ENCODE measurements at places on chromosomes 1 and 21.

DNA sequence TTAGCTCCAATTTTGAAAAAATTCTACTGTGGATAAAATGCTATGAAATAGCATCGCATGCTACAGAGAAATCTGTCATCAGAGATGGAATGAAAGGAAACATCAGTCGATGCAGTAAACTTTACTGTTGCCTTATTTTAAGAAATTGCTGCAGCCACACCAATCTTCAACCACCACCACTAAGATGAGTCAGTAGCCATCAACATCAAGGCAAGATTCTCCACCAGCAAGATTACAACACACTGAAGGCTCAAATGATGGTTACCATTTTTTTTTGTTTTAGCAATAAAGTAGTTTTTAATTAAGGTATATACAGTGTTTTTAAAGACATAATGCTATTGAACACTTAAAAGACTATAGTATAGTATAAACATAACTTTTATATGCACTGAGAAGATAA, 95.6 kb upstream of the JUN start:
- no peak for DNase-seq

- no peak for DNase-seq
These were observed 90.3 kb upstream of the WNT4 start for GRCh38 chr1:22233222-22233621.

GRCh38 chr21:26617176-26617575, 44.1 kb upstream of the CYYR1 start:
- no peak for DNase-seq

DNA sequence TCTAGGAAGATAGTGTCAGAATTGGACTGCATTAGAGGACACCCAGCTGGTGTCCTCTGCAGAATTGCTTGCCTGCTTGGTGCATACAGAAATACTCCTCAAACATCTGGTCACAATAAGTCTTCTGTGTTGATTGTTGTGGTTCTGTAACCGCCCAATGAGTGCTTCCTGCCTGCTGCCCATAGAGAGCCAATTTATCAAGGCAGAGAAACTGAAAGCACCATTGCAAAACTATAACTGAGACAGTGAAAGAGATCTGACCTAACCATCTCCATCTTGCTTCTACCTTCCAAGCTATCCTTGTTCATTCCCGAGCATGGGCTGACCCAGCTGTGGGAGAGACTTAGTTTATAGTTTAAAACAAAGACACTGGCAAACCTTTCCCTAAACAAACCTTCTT, 462.4 kb upstream of the RGS18 start:
- DNase-seq, result no peak

GRCh38 chr1:150558761-150559655, 9.8 kb downstream of the ADAMTSL4 start:
- DNase-seq, result no peak

DNA sequence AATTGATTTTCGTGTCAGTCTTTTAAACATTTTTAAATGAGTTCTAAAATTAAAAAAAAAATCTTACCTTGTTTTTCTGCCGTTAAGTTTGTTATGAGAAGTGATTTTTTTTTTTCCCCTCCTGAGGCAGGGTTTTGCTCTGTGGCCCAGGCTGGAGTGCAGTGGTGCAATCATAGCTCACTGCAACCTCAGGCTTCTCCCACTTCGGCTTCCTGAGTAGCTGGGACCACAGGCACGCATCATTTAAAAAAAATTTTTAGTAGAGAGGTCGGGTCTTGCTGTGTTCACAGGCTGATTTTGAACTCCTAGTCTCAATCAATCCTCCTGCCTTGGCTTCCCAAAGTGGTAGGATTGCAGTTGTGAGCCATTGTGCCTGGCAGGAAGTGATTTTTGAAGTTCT, 41.1 kb downstream of the MTR start:
- DNase-seq, result no peak

GRCh38 chr1:213244664-213245091, 193.6 kb downstream of the RPS6KC1 start:
- peak; percentile 44 for DNase-seq

DNA sequence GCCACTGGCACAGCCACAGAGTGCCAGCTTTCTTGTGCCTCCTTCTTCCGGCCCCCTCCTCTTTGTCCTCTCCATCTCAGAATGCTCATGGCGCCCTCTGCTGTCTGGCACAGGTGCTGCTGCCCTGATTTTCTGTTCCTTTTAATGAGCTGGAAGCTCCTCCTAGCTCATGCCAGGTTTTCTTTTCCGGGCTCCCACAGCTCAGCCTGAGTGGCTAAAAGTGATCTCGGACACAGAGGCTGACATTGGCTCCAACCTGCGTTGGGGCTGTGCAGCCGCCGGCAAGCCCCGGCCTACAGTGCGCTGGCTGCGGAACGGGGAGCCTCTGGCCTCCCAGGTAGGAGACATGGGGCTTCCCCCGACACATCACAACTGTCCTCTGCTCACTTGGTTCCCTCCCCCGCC, 18.7 kb downstream of the CNTN2 start:
- peak; percentile 67 for DNase-seq

DNA sequence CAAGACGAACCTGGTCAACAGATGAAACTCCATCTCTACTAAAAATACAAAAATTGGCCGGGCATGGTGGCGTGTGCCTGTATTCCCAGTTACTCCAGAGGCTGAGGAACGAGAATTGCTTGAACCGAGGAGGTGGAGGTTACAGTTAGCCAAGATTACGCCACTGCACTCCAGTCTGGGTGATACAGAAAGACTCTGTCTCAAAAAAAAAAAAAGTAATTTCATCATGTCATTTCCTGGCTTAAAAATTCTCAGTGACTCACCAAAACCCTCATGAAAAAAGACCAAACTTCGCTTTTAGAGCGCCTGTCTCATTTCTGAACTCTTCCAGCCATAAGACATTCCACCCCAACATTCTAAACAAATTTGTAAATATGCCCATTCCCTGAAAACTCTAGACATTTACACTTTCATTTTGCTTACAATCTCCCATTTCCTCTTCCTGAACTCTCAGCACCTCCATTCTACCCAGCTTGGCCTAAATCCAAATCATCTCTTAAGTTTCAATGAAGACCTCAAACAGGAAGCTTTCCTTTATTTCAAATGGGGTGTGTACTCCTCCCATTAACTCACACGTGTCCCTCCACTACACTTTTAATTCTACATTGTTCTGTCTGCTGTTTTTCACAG, 50.5 kb upstream of the PRRC2C start:
- no peak for DNase-seq

DNA sequence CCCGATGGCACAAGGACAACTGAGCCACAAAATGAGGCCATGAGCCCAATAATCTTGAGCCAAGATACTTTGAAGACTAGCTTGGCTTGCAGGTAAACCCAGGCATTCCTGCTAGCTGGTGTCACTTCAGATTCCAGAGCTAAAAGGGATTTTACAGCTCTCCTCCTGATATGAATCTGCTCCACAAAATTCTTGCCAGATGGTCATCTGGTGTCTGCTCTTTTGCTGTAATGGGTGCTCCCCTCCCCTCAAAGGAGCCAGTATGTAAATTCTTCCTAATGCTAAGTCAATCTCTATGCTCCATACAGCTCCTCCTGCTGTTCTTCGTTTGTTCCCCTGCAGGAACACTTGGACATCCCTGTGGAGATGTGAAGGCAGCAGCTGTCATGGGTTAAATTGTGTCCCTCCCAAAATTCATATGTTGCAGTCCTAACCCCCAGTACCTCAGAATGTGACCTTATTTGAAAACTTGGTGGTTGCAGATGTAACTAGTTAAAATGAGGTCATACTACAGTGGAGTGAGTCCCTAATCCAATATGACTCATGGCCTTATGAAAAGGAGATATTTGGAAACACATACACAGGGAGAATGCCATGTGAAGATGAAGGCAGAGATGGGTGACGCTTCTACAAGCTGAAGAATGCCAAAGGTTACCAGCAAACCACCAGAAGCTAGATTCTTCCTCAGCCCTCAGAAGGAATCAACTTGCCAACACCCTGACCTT, 180.6 kb upstream of the PALMD start:
- no peak for DNase-seq

Data from NCI-H2029 (cell line).